Bronchial epithelial cell (primary cell): ENCODE measurements at places on chromosomes 3 and 15. TPM values are rescaled to one million over a fixed set of nuclear protein-coding genes. Genes with fewer than 3 reads are reported as not detected.

DNA sequence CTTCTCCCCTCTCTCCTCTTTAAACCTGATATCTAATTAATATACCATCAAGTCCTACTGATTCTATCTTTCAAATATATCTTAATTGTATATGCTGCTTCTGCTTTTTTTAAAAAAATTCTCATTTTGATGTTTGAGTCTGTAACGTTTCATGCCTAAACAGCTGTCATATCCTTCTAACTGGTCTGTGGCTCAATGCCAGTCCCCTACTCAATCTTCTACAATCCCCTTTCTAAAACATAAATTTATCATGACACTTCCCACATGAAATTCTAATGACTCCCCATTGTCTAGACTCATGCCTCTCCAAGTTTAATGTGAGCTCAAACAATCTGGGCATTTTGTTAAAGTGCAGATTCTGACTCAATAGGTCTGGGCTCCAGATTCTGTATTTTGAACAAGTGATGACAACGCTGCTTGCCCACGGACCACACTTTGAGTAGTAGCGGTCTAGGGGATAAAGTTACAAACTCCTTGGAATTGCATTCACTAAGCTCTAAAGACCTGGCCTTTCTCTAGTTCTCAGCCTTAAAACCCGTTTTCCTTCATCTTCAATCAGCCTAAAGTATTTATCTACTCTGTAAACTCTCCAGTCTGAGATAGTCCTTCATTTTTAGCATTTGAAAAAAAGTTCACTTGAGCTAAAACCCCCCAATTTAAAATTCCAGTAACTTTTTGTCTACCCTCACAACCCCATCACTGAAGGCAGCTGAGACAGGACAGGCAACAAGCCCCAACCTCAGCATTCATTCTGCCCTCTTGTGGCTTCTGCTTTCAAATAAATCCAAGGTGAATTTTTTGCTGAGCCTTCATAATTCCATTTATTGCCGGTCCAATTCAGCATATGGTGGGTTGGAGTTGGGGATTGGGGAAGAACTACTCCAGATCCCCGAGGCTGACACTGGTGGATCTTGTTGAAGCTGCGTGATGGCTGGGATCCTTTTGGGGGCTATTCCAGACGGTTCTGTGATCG is 88.1 kb upstream of the THRB start:
- DNase-seq, result peak; percentile 39

DNA sequence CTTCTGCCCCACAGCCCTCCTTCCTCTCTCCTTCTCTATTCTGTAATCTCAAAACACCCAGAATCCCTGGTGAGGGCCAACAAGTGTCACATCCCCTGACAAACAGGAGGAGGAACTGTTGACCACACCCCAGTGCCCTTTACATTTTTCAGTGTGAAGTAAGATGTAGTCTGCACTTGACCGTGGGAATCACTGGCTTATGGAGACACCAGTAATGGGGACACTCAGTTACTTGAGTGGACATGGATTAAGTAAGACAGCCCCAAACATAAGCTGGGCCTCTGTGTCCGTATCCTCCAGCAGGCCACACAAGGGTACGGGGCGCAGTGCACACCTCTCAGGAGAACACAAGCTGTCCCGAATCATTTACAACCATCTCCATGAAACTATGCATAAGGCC is 28.4 kb upstream of the LIMD1 start:
- DNase-seq, result no peak

GRCh38 chr15:96344060-96344705 is 13.7 kb downstream of the NR2F2 start:
- DNase-seq, result no peak

The GMPPB gene
- total RNA-seq, result 28.4 and 57.7 TPM in 2 replicates

DNA sequence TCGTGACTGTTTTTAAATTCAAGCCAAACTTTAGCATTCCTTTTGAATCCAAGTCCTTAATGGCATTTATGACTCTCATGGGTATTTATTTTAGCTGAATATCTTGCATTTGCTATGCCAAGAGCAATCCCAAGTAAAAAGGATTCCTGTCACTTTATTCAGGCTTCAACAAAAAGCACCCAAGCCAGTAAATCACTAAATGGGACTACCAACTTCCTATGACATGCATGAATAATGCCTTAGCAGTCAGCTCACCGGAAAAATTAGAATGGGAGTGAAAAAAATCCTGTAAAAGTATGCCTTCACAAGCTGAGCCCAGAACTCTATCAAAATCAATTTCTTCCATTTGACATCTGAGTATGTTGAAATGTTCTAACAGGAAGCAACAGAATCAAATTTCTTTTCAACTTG is 1297.9 kb downstream of the ROBO2 start:
- peak; percentile 1 for DNase-seq

GRCh38 chr3:160474416-160474838 is 24.8 kb upstream of the TRIM59 start:
- no peak for DNase-seq

DNA sequence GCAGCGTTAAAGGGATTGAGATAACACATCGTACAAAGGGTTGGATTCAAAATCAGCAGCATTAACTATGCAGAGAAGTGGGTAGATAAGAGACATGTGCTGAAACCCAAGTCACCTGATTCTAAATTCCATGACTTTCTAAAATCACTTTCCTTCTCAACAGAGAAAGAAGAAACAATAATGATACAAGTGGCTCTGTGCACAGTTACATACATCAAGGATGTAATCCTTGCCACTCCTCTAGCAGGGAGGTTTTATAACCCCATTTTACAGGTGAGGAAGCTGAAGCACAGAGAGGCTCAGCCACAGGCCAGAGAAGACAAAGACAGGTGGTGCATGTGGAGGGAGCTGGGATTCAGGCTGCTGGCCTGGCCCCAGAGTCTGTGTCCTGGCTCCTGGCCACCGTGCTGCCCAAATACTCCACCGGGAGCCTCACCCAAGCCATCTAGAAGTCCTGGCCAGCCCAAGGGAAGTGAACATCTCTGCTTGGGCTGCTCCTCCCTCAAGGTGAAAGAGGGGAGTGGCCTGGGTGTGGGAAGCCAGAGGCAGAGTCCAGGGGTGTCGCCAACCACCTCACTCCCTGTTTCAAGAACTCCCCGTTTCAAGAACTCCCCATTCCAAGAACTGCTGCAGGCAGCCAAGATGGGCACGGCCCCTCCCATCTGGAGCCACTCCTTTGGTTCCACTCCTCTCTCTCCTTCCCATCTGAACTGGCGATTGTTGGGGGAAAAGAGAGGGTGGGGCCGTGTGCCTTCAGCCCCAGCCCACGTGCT is 147.1 kb downstream of the NUP210 start:
- DNase-seq, result no peak

DNA sequence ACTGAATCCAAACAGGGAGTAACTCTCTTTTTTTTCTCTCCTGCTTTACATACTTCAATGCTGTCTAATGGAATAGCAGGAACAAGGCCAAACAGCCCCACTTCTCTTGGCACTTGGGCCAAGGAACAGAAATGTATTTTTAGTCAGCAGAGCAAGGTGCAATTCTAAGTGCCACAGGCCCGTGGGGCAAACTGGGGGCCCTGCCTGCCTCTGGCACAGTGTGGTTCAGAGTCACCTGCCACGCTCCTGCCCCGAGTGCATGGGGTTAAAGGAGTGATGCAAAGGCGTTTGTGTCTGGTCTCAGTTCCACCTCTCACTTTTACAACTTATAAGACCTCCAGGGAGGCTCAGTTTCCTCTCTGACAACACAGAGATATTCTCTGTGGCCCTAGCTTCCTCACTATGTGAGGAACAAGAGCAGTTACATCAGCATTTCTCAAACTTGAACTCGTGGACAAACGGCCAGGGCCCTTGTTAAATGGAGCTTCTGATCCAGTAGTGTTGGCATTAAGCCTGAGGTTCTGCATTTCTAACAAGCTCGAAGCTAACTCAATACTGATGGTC is 51.3 kb downstream of the LRIG1 start:
- DNase-seq, result no peak

The KBTBD13 gene
- not detected in 2 replicates for total RNA-seq

DNA sequence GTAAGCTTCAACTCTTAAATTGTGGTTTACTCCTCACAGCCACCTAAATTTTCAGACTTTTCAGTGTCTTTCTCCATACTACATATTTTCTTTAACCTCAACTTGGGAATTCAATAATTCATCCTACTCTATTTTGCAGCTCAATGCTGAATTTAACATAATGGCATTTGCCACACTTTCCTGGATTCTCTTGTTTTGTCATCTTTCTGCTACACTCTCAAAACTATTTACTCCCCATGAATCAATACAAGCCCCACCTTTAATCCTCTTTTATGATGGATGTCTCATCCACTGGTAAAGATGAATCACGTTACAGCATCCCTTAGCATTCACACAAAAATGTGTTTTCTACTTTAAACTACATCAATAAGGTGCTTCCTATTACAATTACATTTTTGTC is 19.6 kb upstream of the CHMP2B start:
- peak; percentile 80 for DNase-seq

GRCh38 chr3:62562017-62562416 is 188.7 kb upstream of the FEZF2 start:
- peak; percentile 51 for DNase-seq

GRCh38 chr15:96363707-96364106 is 33.2 kb downstream of the NR2F2 start:
- DNase-seq, result no peak

- no peak for DNase-seq
These were observed 58.6 kb downstream of the MB21D2 start for GRCh38 chr3:192858849-192859585.

The ZPLD1 gene
- 2.6 and 3.9 TPM in 2 replicates for total RNA-seq

DNA sequence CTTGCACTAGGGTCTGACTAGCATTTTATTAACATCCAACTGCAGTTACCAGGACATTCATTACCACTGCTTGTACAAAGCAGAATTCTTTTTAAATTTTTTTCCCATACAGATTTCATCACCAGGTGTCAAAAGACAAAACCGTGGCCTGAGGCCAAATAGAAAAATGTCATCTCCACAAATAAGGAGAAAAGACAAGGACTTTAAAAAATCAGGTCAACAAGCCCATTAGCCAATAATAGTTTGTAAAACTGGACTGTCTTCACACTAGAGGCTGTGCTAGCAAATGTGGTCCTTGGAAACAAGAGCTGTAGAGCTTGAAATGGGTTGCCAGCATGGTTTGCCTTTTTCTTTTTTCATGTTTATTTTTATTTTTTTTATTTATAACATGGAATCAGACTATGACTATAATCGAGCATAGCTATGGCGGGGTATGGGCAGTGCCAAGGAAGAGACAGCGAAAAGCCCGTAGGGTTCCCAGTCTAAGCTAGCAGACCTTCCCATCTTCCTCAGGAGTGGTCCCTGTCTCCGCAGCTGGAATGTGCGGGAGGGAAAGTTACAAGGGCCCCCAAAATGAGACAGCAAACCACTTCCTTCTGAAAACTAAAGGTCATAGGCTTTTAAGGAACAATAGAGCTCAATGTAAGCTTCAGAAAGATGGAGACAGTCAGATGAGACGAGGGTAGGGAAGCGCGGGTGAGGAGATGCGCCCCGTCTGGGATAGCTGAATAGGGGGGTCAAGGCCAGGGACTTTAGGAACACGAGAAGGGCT is 1.5 kb downstream of the PTPN9 start:
- no peak for DNase-seq
